GM13976 (cell line): ENCODE measurements at places on chromosomes 6 and 20.

- DNase-seq = no peak
Observed at GRCh38 chr6:157978021-157978783, 3.5 kb upstream of the SYNJ2 start.

- DNase-seq = no peak
Observed at GRCh38 chr20:19380211-19380610, 167.8 kb downstream of the SLC24A3 start.

DNA sequence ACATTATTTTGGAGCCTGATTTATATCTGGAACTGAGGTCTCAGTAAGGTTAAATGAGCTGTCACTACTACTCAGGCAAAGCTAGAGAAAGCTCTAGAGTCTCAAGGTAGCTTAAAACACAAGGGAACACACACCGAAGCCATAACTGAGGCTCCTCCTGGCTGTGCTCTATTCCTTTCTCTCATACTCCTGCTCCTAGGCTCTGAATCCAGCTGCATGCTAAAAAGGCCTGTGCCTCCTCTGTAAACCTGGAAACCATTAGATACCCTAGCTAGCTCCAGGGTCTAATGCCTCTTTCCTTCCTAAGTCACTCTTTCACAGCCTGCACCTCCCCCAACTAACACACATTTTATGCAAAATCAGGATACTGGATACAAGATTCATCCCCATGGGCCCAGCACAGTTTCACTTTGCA, 17.1 kb downstream of the RIPOR2 start:
- DNase-seq = no peak

DNA sequence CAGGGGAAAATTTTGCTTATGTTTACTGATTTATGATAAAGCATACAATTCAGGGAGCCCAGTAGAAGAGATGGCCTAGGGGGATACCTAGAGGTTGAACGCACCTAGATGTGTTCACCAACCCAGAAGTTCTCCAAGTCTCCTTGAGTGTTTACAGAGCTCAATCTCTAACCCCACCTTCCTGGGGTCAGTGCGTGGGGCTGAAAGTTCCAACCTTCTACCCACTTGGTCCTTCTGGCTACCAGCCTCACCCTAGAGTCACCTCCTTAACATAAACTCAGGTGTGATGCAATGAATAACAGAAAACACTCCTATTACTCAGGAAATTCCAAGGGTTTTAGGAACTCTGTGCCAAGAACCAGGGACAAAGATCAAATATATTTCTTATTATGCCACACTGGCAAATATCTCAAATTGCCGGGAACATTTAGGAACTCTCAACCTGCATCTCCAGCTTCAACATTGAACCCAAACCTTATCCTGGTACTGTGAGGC, 26.4 kb downstream of the AFG1L start:
- no peak for DNase-seq

DNA sequence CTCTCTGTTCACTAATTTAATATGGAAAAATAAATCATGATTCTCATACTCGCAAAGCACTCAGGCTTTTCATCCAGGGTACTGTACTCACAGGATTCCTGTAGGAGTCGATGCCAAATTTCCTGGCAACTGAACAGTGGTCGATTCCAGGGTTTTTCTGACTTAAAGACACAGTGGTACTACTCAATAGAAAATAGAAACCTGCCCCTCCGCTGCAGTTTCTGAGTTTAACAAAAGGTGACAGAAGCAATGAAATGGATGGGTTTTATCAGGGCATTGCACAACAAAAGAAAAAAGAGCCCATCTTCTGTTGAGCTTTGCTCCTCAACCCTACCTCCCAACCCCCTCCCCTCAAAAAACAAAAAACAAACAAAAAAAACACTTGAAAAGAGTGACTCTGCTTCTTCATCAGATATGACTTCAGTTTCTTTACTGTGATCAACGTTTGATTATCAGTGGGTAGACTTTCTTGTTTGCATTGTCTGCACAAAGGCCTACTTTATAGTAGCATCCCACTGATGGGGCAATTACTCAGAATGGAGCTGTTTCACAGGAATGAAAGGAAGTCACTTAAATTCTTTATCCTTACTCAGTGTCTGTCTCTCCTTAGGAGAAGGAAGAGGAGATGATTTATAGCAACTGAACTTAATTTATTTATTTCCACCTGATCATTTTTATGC, 96.2 kb upstream of the FOXO3 start:
- DNase-seq = no peak

DNA sequence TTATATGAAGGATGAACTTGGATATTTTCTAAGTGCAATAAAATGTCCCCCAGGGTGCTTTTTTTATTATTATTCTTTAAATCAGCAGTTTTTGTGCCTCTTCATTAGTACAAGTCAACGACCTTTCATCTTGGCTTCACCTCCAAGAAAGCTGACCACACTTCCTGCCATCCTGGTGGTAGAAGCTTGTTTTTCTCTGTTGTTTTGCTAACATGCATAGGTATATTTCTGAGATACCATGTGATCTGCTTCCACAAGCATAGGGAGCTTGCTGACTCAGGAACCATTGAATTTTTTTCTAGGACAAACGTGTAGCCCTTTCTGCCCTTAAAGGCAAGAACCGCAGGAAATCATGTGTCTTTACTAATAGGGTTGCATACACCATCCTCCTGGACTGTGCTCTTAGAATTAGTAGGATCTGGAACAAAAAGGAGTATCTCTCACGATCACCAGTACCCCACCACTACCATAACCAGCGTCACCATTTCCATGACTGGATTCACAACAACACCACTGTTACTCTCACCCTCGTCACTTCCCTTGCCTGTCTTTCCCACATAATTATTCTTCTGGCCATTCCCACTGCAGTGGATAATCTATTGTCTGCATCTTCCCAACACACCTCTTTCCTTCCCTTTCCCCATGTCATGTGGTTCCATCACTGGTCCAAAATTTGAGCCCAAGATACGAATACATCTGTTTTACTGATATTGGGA, 207.1 kb downstream of the MAFB start:
- no peak for DNase-seq

DNA sequence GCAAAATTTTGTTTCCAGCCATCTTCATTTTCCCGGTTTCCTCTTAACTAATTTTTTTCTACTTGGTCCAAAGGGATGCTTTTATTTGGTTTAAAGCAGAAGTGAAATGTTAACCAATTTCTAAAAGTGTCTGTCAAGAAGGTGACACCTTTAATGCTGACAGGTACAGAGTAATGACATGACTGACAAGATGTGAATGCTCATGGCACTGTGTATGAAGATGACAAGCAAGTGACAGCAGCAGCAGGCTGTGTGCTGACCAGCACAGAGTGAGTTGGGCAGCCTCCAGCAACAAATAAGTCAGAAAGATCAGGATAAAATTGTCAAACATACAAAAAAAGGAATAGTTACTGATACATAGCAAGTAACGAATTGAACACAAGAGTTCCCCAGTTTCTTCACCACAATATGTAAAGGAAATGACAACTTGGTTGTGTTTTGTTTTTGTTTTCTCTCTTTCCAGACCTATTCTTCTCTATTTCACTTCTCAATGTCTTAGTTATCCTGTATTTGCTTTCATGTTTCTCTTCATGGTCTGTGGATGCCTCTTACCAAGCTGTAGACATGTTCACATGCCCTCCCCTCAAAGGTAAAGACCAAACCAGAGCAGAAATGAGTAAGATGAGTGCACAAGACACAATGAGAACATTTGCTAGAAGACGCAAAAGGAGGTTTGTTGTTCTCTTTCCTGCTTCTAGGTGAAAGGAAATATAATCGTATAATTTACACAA, 174.9 kb downstream of the FRK start:
- peak; percentile 12 for DNase-seq

- DNase-seq = peak; percentile 78
Observed at GRCh38 chr6:79630883-79631692, at the start of gene SH3BGRL2. TSS of gene SH3BGRL2 (plus strand) at chr6:79631329. CDS start at chr6:79631462, 133 bp downstream.

- no peak for DNase-seq
Observed at GRCh38 chr6:36526066-36526465, 21.2 kb downstream of the STK38 start.

GRCh38 chr20:8228315-8228714, 96.2 kb downstream of the PLCB1 start:
- no peak for DNase-seq

DNA sequence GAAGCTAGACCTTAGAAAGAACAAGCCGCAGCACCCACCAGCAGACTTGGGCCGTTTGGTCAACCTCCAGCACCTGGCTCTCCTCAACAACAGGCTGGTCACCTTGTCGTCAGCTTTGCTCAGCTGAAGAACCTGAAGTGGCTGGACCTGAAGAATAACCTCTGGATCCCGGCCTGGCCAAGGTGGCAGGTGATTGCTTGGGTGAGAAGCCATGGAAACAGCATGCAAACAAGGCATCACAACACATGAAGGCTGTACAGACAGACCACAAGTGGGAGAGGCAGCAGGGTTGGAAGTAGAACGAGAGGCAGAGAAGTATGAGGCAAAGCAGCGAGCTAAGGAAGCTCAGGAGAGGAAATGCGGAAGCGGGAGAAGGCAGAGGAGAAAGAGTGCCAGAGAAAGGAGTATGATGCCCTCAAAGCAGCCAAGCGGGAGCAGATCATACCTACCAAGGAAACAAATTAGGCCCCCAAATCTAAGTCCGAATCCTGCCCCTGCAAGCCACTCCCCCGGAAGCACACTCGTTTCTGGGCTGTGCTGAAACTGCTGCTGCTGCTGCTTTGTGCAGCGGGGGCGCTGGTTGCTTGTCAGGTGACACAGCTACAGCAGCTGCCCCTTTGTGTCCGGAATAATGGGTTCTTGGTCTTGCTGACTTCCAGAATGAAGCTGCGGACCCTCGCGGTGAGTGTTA, 121.6 kb upstream of the LGSN start:
- no peak for DNase-seq

GRCh38 chr6:167121335-167121841, 1.5 kb upstream of the CCR6 start:
- no peak for DNase-seq

GRCh38 chr20:39880890-39881289, 808.1 kb downstream of the MAFB start:
- no peak for DNase-seq

DNA sequence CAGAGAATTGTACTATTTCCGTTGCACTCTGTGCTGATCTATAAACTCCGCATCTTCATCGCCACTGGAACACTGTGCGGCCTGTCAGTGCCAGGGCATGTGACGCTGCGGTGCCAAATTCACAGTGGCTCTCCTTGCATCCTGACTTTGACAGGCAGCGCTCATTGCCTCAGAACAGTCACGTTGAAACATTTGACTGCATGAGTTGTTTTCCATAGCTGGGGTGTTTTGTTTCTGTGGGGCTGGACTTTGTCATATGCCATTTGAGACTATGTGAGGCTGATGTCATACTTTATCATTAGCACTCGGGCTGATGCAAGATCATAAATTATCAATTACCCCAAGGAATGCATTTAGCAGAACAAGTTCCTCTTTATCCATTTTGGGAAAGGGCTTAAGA, 32.7 kb downstream of the CFAP61 start:
- DNase-seq = no peak

GRCh38 chr6:149925253-149925973, 2.5 kb upstream of the RAET1G start:
- no peak for DNase-seq

GRCh38 chr6:100504786-100505737, 40.3 kb upstream of the SIM1 start:
- no peak for DNase-seq

- no peak for DNase-seq
Observed at GRCh38 chr6:1376653-1377052, 12.7 kb upstream of the FOXF2 start.

GRCh38 chr6:150323205-150323604, 45.6 kb upstream of the IYD start:
- no peak for DNase-seq

DNA sequence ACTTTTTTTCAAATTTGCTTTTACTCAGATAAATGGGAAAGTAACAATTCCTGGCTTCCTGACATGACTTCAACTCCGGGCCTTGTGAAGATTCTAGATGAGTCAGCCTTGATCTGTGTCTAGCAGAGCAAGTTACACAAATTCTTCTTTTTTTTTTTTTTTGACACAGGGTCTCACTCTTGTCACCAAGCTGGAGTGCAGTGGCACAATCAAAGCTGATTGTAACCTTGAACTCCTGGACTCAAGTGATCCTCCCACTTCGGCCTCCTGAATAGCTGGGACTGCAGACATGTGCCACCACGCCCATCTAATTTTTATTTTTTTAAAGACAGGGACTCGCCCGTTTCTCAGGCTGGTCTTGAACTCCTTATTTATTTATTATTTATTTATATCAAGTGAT, 7.3 kb upstream of the ARHGAP18 start:
- DNase-seq = no peak

GRCh38 chr6:24766680-24767462, 7.9 kb upstream of the GMNN start:
- peak; percentile 76 for DNase-seq

GRCh38 chr6:11092668-11093375, 812 bp upstream of the SMIM13 start:
- DNase-seq = peak; percentile 75

GRCh38 chr6:106102034-106102433, 15.9 kb downstream of the PRDM1 start:
- DNase-seq = peak; percentile 72

DNA sequence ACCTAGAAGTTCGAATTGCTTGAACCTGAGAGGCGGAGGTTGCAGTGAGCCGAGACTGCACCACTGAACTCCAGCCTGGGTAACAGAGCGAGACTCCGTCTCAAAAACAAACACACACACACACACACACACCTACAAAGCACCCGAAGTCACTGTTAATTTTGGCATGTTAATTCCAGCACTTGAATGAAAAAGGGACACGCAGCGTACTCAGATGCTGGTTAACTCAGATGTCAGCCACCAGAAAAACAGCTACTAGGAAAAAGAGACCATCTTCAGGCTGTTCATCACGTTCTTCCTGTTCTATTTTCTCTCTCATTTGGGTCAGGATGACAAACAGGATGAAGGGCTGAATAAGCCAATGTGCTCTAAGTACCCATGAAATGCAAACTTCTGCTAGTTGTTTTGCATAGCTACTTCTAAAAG, 46.9 kb downstream of the BLOC1S5 start:
- DNase-seq = peak; percentile 18

DNA sequence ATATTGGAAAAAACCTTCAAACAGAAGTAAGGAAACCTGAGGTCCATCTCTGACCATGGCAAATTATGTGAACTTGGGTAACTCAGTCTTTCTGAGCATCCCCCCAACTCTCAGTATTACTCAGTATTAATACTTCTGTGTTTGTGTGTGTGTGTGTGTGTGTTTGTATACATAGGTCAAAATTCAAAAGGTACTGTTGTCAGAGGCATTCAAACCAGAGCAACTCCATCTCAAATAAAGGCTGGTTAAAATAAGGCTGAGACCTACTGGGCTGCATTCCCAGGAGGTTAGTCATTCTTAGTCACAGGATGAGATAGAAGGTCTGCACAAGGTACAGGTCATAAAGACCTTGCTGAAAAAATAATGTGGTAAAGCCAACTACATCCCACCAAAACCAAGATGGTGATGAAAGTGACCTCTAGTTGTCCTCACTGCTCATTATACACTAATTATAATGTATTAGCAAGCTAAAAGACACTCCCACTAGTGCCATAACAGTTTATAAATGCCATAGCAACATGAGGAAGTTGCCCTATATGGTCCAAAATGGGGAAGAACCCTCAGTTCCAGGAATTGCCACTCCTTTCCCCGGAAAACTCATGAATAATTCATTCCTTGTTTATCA, 33.3 kb upstream of the SLC22A16 start:
- no peak for DNase-seq
